ENCODE measurements at places on chromosomes 5 and 9.

- DNase-seq = peak; percentile 13
Measured at GRCh38 chr5:123937230-123937629, 425.3 kb downstream of the CSNK1G3 start.

DNA sequence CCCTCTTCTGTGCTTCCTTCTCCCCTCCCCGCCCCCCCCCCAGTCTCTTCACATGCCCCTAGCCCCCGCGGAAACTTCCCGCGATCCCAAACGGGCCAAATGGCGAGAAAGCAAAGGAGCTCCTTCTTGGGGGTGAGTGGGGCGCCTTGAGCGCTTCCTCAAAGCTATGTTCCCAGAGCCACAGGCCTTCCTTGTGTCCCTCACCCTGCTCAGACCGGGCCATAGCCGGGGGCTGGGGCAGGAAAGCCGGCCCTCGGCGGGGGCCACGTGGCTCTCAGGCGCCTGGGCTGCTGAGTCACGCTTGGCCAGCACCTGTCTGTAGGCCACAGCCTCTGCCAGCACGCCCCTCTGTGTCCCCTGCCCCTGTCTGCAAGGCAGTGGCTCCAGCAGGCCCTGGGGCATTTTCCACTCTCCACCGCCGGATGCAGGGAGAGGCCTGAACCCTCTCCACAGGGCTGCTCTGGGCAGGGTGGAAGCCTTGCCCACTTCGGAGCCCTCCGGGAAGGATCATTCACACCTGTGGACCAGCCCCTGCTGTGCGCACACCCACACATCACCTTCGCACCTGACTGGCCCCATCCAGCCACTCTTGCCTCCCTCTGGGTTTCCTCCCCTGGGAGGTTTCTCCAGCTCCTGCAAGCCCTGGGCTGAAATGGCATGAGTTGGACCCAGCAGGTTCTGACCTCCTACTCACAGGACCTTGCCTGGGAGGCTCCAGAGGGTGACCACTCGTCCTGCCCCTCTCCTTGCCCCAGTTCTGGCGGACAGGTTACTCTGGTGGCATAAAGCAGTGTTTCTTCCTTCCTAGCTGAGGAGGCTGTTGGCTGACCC, 1.2 kb upstream of the SQSTM1 start:
- no peak for DNase-seq

DNA sequence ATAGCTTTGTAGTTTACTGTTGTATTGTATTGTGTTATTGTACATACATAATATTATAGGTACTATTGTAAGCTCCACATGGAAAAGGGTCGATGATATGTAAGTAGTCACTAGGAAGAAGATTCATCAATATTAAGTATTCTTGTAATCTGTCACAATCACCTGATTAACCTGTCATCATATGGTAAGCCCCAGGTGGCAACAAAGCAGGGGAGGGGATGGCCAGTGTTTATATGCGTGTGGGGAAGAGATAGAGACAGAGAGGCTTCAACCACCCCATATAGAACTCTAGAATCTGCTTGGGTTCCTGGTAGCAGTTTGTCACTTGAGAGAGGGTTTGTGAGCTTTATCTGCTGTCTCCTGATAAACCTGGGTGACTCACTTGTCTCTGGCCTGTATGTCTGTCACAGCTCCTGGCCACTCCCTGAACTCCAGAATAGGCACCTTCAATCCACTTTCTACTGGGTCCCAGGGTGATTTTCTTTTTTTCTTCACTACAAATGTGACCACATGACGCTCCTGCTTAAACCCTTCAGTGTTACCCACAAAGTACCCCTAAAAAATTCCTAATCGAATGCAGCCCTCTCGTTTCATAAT, 48.9 kb upstream of the CPEB4 start:
- DNase-seq = no peak

DNA sequence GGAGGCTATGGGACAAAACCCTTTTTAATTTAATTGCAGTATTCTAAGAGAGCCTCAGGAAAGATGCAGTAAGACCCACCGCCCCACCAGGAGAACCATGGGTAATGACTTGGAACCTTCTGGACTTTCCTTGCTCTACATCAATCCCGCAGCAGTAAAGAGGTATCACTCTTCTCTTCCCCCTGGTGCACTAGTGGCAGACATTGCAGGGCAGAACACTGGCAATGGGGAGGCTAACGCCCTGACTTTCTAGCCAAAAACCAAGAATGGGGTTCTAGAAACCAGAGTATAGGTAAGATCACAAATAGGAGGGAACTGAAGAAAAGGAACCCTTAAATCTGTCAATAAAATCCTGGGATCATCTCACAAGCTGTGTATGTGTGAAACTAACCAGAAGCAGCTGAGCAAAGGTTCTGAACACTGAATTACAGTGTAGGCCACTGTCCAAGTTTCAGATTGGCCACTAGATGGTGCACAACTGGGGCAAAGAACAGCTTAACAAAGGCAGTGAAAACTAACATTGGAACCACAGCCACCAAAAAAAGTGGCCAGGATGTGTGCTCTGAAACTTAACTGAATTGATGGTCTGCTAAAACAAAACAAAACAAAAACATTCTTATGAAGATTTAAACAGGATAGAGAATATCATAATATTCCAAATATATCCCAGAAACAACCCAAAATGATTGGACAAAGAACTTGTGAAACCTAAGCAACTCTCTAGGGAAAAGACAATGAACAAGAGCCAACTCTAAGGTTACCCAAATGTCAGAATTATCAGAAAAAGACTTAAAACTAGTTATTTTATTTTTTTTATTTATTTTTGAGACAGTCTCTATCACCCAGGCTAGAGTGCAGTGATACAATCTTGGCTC, 6.6 kb upstream of the FAM151B start:
- peak; percentile 39 for DNase-seq

Data from COLO829 (cell line).